ENCODE measurements at places on chromosomes 2 and 18. TPM values are rescaled to one million over a fixed set of nuclear protein-coding genes. Genes with fewer than 3 reads are reported as not detected.
A peak's percentile ranks its signal among the peaks of the same experiment; 100 is the strongest.

GRCh38 chr2:195656859-195657633, at the start of gene SLC39A10:
TSS of gene SLC39A10 (plus strand) at chr2:195657226. CDS start at chr2:195680043, 22,817 bp downstream.
- no peaks in the 10 kb centered on the region for H3K27me3 ChIP-seq
- peaks cover 45% of the 10 kb centered on the region for H3K4me1 ChIP-seq
- peak within 1 kb of the TSS; percentile 97 for H3K27ac ChIP-seq

DNA sequence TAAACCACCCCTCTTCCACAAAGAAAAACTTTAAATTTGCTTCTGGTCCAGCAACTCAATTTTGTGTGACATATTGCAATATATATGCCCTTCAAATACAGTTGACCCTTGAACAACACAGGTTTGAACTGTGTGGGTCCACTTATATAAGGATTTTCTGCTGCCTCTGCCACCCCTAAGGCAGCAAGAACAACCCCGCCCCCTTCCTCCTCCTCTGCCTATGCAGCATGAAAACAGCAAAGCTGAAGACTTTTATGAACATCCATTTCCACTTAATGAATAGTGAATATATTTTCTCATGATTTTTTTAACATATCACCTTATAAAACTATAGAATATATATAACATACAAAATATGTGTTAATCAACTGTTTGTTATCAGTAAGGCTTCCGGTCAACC, 58.3 kb downstream of the EML4 start:
- no peak overlapping the region for H3K4me3 ChIP-seq
- no peaks in the 10 kb centered on the region for H3K27me3 ChIP-seq
- peaks cover 36% of the 10 kb centered on the region for H3K4me1 ChIP-seq
- H3K27ac ChIP-seq = no peak overlapping the region
- H3K36me3 ChIP-seq = no peaks in the 10 kb centered on the region

SERPINB4 gene
- not detected for total RNA-seq

STARD6 gene
- total RNA-seq = not detected

MRPS5 gene
- total RNA-seq = 61.5 TPM

ST8SIA5 gene
- 1.0 TPM for total RNA-seq
